ENCODE measurements at places on chromosomes 6 and 20.

GRCh38 chr20:44841955-44842354, 31.6 kb upstream of the RIMS4 start:
- no peak for DNase-seq

DNA sequence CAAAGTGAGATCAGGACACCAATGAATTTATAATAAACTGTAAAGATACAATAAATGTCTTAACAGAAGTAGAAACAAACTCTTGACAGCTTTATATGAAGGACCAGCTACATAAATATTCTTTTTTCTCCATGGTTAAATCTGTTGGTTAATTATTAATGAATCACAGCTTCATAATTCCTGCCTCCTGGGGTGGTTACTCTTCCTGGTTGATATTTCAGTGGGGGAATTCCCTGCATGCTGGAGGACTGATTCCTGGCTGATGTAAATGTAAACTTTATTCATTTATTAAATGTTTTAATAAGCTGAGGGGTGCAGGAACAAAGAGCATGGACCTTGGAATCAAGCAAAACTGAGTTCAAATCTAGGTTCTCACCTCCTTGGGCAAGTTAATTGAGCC, 16.2 kb upstream of the RCAN2 start:
- no peak for DNase-seq

DNA sequence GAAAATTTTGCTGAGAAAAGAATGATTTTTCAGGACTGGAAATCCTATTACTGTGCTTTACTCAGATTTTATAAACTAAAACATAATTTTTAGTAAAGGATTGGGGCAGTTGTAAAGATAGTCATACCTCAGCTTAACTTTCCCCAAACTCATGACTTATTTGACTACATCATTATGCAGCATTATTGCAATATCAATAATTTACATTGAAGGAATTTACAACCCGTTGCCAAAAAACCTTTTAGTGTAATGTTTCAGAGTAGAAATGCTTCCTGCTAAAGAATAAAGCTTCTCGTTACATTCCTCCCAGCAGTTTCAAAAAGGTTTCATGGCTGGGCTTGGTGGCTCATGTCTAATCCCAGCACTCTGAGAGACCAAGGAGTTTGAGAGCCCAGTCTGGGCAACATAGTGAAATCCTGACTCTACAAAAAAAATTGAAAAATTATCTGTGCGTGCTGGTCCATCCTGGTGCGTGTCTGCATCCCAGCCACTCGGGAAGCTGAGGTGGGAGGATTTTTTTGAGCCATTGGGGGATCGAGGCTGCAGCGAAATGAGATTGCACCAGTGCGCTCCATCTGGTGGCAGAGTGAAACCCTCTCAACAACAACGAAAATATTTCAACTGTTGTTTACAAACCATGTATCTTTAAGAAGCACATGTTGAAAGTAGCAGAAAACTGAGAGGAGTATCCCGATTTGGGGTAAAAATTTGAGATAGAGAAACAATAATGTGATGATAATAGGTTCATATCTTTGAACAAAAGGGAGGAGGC, 4.4 kb downstream of the AMD1 start:
- peak; percentile 45 for DNase-seq

GRCh38 chr6:137792160-137793033, 74.7 kb upstream of the TNFAIP3 start:
- no peak for DNase-seq

GRCh38 chr6:144049386-144049785, 41.3 kb upstream of the PLAGL1 start:
- DNase-seq = no peak

DNA sequence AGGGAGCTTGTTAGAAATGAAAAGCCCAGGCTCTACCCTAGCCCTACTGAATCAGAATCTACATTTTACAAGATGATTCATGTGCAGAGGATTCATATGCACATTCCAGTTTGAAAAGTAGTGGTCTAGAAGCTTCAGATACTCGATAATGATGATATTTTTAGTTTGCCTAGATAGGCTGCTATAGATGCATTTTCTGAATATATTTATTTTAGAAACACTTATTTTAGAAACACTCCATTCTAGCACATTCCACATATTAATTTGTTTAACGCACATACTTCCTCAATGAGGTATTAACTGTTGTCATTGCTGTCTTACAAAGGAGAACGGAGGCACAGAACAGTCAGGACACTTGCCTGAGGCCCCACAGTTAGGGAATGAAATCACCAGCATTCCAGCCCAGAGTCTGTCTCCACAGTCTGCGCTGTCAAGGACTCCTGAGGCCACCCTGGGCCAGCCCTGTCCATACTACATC, 64.4 kb downstream of the SNAP25 start:
- no peak for DNase-seq

DNA sequence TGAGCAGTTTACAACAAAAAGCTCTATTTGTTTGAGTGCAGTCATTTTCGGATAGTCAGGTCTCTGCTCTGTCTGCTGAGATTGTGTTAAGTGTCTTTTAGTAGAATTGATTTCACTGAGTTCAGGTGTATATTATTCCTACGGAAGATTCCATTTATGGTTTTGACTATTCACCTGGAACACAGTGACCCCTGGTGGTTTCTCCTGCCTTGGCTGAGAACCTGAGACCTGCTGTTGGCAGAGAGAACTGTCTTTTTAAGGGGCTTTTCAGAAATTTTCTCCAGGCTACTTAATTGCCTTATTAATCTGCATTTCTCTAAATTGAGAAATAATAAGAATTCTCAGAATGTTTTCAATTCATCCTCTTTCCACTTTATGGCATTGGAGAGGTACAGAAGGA, 508.0 kb downstream of the TBC1D32 start:
- DNase-seq = peak; percentile 42

DNA sequence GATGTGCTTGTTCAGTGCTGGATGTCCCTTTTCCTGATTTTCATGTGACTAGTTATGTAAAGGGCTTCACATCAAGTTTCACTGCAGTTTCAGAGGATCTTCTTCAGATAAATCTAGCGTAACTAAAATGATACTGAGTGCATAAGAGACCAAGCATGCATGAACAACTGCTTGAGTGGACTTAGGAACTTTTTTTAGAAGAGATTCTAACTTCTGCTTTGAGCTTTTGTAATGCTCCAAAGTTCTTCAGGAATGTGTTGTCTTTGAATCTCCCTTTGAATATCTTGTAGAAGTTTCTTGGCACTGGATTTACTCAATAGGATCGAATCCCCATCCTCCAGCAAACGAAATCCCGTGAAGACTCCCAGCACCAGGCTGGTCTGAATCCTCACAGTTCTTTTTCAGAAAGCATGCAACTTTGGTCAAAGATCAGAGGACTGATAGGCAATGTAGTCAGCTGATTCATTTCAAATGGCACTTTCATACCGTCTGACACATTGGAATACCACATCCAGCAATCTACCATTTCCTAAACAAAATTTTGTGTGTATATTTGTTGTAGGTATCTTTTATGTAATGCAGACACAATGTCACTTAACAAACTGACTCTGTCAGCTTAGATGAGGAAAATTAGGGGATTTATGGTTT, 33.2 kb downstream of the ENPP1 start:
- no peak for DNase-seq

DNA sequence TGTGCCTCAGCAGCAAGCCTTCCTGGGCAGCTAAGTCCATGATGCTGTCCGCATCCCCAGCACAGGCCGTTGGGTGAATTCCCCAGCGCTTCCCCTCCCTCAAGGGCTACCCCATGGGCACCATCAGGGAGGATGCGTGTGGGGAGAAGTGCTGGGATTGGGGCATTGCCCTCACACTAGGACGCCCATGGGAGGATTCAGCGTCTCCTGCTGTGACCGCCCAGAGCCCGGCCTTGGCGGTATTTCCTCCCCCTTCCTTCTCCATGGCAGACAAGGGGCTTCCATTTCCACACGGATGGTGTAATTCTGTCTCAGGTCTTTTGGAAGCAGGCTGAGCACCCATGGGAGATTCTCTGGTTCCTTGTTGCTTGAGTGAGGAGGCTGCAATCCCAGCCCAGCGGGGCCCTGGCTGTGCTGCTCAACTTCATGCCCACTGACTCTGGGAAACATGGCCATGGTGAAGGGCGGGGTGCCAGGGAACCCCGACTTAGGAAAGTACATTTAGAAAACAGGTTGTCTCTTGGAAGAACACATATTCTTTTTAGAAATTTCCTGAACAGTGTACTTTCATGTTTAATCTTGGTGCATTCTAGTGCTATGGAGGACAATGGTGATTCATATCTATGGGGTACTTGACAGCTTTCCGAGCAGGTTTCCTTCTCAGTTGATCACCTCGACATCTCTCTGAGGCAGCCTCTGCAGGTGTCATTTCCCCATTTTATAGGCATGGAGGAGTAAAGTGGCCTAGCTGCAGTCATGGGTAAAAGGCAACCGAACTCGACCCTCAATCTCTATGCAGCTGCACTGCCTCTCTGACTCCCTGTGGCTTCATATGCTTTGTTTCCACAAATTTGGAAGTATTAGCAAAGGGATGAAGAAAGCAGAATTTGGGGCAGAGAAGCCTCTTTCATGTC, 178.2 kb upstream of the CST7 start:
- no peak for DNase-seq

GRCh38 chr6:94130478-94130877, 711.1 kb upstream of the EPHA7 start:
- DNase-seq = peak; percentile 8

GRCh38 chr20:1809131-1809572, 86.1 kb upstream of the SIRPA start:
- DNase-seq = no peak

GRCh38 chr6:128209771-128210170, 308.9 kb upstream of the THEMIS start:
- DNase-seq = no peak

GRCh38 chr6:32947552-32948465, 5.1 kb downstream of the HLA-DMA start:
- peak; percentile 14 for DNase-seq

GRCh38 chr6:21348504-21349195, 244.9 kb upstream of the SOX4 start:
- peak; percentile 16 for DNase-seq

DNA sequence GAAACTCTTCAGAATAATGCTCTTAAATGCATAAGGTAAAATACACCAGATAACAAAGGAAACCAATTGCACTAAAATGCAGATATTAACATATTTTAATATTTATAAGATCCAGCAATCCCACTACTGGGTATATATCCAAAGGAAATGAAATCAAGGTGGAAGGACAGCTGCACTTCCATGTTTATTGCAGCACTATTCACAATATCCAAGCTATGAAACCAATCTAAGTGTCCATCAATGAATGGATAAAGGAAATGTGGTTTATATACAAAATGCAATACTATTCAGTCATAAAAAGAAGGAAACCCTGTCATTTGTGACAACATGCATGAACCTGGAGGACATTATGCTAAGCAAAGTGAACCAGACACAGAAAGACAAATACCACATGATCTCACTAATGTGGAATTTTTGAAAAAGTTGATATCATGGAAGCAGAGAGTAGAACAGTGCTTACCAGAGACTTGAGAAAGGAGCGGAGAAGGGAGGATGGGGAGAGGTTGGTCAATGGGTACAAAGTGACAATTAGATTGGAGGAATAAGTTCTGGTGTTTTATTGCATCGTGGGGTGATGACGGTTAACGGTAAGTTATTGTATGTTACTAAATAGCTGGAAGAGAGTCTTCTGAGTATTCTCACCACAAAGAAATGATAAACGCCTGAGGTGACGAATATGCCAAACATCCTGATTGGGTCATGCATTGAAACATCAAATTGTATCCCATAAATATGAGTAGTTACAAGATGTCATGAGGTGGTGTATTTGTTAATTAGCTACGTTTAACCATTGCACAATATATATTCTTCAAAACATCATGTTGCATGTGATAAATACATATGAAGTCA, 37.9 kb upstream of the RNF24 start:
- no peak for DNase-seq

GRCh38 chr6:32109114-32109764, at the start of gene TNXB:
TNXB (minus strand) TSS chr6:32109338; CDS start chr6:32098198, 11,140 bp downstream.
- DNase-seq = no peak

DNA sequence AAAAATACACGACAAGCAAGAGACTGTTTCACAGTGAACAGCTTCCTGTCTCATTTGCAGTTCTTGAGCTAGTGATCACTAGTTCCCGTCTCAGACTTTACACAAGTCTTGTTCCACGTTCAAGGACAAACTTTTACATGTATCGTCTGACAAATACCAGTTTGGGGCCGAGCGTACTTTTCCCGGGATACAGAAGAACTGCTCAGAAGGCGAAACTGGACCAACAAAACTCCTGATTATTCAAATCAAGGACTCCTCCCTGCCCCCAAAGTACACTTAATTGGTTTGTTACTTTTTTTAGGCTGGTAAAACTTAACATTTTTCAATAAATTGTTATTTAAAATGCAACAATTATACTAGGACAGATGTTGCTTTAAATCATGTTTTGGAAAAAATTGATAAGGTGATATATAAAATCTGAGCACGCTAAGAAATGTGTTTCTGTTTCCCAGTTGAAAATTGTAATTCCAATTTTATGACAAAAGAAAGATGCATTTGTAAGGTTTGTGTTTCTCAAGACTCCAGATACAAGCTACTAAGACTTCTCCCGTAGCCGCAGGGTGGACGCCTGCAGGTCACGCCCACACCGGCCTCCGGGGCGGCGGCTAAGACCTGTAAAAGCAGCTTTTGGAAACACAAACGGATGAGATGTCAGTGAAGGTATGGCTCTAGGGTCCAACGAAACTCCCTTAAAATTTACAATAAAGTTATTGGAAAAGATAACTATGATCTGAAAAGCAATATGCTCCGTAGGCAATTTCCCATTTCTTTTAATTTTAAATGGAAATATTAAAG, 16.8 kb upstream of the TCFL5 start:
- no peak for DNase-seq

DNA sequence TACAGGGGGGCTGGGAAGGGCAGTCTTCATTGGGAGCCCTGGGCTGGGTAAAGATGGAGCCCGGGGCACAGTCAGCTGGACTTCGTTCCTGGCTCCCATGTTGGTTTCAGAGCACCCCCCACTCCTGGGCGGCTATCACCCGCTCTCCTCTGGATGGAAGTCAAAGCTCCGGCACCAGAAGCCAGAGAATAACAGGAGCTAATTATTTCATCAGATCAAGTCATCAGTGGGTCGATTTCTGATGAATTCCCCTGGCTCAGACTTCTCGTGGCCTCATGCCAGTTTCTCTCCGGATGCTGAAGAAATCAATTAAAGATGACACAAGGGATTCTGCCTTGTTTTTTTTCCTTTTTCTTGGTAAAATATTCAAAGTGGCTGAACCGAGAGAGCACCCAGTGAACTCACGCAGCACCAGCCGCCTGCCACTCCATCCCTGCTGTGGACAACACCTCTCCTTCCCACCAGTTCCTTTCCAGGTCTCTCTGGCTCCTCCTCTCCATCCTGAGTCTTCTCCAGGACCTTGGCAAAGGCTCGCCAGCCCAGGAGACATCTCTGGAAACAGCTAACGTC, 22.5 kb downstream of the SULF2 start:
- no peak for DNase-seq

DNA sequence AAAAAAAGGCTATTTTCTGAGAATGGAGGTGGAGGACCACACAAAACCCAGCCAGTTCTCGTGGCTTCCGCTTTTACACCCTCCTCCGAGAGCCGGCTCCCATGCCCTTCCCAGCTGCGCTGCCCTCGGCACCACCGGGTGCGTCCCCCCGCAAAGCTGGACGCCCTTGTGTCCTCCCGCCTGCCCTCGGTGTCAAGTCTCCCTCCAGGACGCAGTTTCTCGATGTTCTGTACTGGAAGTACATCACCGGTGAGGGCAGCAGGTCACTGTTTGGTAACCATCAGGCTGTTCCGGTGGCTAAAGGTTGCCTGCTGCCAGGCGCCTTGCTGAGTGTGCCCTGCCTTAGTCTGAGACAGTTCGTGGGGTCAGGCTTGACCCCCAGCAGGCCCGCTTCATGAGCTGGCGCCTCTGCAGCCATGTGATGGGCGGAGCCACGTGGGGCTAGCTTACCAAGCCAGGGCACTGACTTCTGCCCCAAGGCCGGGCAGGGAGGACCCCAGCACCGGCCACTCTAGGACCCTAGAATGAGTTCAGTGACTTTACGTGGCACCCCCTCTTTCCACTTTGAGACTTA, 34.6 kb downstream of the RREB1 start:
- no peak for DNase-seq

Measured in Kasumi-1 (cell line).